ENCODE measurements at places on chromosomes 4 and X.

DNA sequence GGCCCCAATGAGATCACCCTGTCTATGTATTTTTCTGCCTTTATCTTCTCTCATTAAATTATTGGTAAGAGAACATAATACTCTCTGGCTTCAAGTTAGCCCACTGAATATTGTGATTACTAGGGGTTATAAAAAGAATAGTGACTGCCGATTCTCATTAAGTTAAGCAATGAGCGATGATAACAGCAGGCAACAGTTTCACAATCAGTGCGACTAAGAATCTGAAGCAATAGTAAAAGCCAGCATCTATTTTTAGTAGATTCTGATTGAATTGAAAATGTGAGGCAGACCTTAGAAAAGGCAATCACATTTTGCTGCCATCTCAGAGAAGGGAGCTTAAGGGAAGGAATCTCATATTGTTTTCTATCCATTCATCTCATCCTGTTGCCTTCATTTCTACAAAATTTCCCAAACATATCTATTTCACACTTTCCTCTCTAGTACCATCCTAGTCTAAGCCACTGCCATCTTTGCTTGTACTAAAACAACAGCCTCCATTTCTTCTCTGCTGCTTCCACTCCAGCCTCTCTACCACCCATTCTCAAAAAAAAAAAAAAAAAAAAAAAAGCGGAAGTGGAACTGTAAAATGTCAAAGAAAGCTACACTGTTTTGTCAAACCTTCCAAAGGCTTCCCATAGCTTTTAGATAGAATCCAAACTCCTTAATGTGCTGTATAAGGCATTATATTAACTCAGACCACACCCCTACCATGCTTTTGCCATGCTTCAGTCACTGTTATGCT lies 17.4 kb downstream of the GABRA4 start:
- DNase-seq: no peak

DNA sequence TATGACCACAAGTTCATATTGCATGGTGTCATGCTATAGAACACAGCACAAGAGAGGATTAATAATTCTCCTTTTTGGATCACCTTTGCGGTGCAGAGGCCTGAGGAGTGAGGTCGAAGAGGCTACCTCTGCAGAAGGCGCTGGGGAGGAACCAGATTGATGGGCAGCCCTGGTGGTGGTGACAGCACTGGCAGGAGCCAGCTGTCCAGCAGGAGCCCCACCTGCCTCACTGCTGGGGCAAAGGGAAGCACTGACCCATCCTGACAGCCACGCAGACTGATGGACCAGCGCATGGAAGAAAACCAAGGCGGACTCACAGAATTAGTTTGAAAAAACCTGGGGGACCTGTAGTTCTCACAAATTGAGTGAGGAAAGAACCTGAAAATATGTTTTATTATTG lies 50.9 kb downstream of the COX18 start:
- no peak for DNase-seq

DNA sequence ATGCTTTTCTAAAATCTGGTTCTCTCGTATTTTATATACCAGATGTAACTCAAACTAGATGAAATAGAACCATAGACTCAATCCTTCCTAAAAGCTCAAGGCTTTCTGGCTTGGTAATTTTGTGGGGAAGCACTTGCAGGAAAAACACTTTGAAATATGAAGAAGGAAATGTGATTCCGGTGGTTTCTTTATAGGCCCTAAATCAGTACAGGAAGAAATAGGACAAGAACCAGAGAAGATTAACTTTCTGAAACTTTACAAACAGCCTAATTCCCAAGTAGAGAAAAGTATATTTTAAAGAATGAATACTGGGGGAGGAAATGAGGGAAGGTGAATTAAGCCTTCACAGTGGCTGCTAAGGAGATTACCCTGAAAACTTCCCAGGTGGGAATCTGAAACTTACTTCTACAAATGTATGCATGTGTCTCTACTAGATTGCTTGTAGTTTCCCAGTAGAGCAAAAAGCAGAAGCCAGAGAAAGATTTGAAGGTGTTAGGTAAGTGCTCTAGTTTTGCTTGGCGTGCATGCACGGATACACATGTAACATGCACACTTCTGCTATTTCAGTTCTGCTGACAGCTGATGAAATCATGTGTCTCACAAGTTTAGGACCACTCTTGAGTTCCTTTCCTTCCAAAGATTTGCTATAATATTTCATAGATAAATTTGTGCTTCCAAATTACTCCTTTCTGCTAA lies 92.1 kb downstream of the AFF1 start:
- no peak for DNase-seq

- no peak for DNase-seq
These were observed 66.6 kb downstream of the FBXO8 start for GRCh38 chr4:174216799-174217272.

DNA sequence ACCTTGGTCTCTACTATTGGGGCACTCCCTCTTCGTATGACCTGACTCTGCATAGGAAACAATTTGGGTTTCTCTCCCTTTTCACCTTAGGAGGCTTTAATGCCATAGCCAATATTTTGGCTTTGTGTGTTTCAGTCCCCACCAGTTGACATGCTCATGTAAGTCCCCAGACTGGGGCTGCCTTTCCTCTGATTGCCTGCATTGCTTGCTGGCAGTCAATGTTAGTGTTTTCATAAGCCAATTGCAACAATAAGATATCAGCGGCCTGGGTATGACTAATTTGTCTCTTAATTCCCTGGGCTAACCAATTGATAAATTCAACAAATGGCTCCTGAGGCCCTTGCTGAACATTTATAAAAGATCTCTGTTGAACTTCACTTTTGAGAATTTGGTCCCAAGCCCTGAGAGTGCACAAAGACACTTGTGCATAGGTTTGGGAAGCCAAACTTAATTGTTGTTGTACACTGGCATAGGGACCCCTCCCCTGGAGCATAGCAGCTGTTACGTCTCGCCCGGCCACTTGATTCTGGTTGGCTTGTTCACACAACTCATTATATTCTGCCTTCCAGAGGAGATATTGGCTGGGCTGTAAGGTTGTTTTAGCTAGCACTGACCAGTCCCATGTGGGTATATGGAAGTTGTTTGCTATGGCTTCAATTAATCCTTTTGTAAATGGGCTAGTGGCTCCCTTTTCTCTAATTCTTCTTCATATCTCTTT lies 206.2 kb downstream of the PABPC4L start:
- DNase-seq: no peak

- no peak for DNase-seq
These were observed 26.7 kb downstream of the MANBA start for GRCh38 chr4:102734116-102734515.

- no peak for DNase-seq
These were observed 17.4 kb downstream of the ADGRG4 start for GRCh38 chrX:136318156-136318555.

- no peak for DNase-seq
These were observed 67.5 kb downstream of the FBXW7 start for GRCh38 chr4:152468408-152468807.

- peak; percentile 12 for DNase-seq
These were observed 12.2 kb downstream of the SMPX start for GRCh38 chrX:21745756-21746155.

GRCh38 chr4:108166441-108167315 lies 2.1 kb downstream of the LEF1 start:
- no peak for DNase-seq

DNA sequence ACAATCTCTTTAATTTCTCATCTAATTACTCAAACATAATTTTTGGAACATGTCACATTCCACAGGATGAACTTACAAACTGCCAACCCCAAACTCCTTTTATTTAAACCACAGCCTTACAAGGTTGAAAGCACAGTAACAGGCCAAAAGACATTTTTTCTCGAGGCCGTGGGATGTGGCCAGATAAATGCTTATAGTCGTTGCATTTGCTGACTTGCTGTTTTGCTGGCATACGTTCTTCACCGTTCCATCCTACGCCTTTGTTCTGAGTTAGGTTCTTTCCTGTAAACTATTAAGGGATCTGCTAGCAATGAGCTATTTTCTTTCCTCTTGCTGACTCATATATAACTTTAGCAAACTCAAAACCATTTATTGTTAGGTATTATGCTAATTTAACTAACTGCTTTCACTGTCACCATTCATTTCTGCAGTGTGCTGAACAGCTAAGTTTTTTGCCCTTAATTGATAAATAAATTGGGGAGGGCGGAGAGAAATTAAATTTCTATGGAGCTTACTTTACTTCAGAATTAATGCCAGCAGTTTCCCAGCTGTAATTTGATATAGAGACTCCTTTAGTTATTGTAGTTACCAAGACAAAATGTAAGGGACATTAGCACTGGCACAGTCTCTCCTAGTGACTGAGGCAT lies 135.1 kb upstream of the PACRGL start:
- DNase-seq: no peak

DNA sequence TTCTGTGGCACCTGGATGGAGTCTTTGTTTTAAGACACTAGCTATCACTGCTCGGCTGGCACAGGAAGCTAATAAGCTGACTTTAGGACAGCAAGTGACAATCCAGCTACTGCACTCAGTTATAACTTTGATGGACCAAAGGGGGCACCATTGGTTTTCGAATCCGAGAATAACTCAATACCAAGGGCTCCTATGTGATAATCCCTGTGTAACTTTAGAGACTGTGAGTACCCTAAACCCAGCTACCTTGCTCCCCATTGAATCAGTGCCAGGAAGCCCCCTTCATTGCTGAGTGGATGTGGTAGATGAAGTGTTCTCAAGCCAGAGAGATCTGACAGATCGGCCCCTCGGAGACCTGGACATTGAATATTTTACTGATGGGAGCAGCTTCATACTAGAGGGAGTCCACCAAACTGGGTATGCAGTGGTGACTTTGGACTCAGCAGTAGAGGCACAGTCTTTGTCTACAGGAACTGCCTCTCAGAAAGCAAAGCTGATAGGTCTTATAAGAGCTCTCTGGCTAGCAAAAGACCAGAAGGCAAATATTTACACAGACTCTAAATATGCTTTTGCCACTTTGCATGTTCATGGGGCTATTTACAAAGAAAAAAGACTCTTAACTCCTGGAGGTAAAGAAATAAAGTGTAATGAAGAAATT lies 35.5 kb upstream of the UGT2B7 start:
- DNase-seq: no peak

- no peak for DNase-seq
These were observed 5.7 kb upstream of the TMEM192 start for GRCh38 chr4:165118256-165118909.

DNA sequence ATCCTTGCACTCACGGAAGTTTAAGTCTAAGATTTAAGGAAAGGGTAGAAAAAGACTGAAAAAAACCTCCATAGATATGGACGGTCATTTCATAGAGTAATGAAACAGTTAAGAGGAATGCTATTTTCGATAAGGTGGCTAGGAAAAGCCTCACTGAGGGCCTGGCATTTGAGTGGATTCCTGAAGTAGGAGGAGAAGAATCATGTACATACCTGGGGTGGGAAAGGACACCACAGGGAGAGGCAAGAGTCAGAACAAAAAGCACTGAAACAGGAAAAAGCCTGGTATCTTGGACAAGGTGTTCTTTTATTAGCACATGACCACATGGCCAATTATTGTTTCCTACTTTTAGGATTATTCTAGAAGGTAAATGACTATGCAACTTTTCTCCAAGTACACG lies 547.2 kb upstream of the DIPK2B start:
- no peak for DNase-seq

DNA sequence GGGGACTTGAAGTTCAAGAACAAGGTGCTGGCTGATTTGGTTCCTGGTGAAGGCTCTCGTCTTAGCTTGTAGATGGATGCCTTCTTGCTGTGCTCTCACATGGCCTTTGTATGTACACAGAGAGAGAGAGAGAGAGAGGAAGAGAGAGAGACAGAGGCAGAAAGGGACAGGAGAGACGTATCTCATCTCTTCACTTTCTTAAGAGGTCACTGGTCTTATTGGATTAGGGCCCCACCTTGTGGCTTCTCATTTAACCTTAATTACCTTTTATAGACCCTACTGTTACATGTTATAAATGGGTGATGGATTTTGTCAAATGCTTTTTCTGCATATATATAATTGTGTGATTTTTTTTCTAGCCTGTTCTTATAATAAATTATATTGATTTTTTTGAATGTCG lies 1444.2 kb downstream of the ADGRL3 start:
- DNase-seq: no peak

GRCh38 chrX:24703185-24703494 lies 9.4 kb downstream of the POLA1 start:
- DNase-seq: no peak

DNA sequence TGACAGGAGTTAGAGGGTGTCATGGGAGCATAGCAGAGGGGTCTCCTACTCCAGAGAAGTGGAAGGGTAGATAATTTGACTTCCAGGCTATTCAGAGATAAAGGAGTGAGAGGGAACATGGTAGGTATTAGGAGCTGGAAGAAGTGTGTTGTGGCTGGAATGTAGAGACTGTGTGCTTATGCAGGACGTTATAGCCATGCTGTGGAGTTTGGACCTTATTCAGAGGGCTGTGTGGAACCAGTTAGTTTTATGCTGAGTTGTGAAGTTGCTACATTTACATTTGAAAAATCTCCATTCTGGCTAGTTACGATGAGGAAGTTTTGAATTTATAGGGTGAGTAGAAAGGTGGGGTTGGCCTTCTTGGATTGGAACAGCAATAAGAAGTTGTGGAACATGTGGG lies 67.5 kb downstream of the FIP1L1 start:
- no peak for DNase-seq

GRCh38 chr4:60223208-60223923 lies 976.8 kb upstream of the ADGRL3 start:
- DNase-seq: no peak

DNA sequence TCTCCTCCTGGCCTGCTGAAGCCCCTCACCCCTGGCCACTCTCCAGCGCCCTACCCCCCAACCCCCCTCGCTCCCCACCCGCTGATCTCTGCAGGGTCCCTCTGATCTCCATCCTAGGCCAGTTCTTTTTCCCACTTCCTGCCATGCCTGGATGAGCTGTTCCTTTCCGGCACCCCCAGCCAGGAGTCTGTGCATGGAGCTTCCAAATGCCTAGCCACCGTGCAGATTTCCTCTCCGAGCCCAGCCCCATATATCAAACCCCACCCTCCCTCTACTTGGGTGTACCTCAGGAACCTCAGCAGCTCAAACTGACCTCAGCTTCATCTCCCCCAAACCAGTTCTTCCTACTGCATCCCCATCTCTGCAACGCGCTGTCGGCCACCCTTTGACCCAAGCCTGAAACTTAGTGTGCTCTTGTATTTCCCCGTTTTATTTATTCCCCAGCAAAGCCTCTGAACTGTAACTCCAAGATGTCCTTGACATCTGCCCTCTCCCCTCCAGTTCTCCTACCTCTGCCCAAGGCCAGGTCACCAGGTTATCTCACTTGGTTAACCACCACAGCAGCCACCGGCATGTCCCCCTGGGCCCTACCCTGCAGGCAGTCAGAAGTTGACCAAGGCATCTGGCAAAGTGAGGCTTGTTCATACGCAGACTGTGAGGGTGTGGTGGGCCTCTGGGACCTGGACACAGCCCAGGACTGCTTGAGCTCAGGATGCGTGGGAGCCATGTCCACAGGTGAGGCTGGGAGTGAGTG lies 194.9 kb upstream of the PSAPL1 start:
- DNase-seq: no peak

- no peak for DNase-seq
These were observed 1.2 kb downstream of the RAB33B start for GRCh38 chr4:139455126-139455538.
